ENCODE measurements at places on chromosomes 16 and 17. TPM values are rescaled to one million over a fixed set of nuclear protein-coding genes. Genes with fewer than 3 reads are reported as not detected.

ADAD2 gene
- total RNA-seq: not detected

RAPGEFL1 gene
- total RNA-seq: 6.5 TPM

DNA sequence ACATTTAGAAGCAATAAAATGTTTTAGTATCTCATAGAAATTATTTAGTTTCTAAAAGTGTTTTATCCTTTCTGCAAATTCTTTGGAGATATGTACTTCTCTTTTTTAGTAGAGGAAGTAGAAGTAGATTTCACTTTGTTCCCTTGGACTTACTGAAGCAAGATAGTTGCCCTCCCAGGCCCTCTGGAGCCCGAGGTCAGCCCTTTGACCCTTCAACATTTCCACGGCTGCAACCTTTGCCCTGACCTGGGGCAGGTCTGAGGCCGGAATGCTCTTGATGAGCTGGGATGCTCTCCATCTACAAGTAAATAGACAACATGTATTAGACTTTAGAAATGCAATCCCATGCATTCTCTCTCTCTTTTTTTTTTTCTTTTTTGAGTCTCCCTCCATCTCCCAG is 167.5 kb downstream of the CDK5R1 start:
- H3K4me1 ChIP-seq: no peaks in the 10 kb centered on the region
- DNase-seq: no peak
- H3K4me3 ChIP-seq: no peak overlapping the region
- H3K27me3 ChIP-seq: no peaks in the 10 kb centered on the region
- H3K36me3 ChIP-seq: no peaks in the 10 kb centered on the region
- H3K27ac ChIP-seq: no peak overlapping the region

GRCh38 chr17:880443-881269 is 98.5 kb downstream of the MRM3 start:
- peaks cover 3% of the 10 kb centered on the region for H3K4me1 ChIP-seq
- no peak overlapping the region for H3K27ac ChIP-seq
- no peaks in the 10 kb centered on the region for H3K27me3 ChIP-seq
- no peak overlapping the region for H3K4me3 ChIP-seq
- DNase-seq: no peak

- no peak overlapping the region for H3K4me3 ChIP-seq
- no peaks in the 10 kb centered on the region for H3K27me3 ChIP-seq
Observed at GRCh38 chr16:67676516-67676915, 9.9 kb downstream of the C16orf86 start.

All from CD4-positive, alpha-beta memory T cell (primary cell).